Activated CD4-positive, alpha-beta T cell treated with anti-CD3 and anti-CD28 coated beads, Interleukin-10, Interleukin-2, amounts not matched to agents 100 ng/mL and 50 ng/mL, durations not matched to agents 16 hours and 8 hours (primary cell): ENCODE measurements at places on chromosomes 16 and 17.

- peak; percentile 72 for DNase-seq
Measured at GRCh38 chr16:88743693-88744576, 37.6 kb downstream of the CTU2 start.

DNA sequence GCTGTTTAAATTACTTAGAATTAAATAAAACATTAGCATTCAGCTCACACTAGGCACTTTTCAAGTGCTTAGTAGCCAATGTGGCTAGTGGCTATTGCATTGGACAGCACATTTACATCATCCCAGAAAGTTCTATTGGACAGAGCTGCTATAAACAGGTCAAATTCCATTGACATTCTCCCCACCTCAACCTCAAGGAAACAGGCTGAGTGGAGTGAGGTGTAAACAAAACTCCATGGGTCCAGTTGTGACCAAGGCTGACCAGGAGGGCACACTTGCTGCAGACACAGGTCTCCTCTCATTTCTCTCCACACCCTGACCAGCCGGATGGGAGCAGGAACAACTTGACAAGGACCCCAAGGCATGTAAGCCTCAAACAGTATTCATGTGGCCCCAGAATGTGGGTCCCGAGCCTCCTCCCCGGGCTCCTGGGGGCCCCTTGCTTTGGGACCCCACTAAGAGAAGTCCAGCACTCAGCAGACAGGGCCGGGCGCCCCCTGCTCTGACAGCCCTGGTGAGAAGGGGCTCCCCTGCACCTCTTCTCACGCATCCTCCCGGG is 488 bp downstream of the C17orf113 start:
- DNase-seq = no peak

DNA sequence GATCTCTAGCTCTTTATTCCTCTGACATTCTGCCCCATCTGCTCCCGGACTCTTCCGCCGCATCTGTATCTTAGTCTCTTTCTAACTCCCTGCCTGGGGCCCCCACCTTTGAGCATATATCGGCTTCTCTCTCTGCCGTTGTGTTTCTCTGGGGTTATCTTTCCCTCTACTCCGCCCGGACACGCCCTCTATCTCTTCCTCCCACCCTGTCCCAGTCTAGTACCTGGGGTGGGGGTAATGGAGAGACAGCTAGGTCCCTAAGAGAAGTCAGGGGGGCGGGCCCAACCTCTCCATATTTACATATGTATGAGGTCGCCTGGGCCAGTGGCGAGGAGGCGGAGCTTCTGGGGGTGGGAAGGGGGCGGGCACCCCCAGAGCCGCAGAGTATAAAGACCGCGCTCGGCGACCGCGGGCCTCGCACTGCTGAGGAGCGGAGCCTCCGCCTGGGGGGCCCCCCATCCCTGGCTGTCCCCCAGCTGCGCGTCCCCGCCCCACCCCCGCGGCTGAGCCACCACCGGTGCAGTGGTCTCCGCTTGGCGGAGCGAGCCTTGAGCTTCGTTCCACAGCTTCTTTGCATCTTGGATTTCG is at the start of gene ATP1B2:
Gene ATP1B2 (plus strand): TSS at position 418 of the 588 bp plus-strand sequence. CDS start 593 bp downstream, outside the sequence.
- DNase-seq = peak; percentile 51

- no peak for DNase-seq
Measured at GRCh38 chr17:550041-550398, 164.6 kb downstream of the VPS53 start.
